ENCODE measurements at places on chromosomes 13 and 19.

DNA sequence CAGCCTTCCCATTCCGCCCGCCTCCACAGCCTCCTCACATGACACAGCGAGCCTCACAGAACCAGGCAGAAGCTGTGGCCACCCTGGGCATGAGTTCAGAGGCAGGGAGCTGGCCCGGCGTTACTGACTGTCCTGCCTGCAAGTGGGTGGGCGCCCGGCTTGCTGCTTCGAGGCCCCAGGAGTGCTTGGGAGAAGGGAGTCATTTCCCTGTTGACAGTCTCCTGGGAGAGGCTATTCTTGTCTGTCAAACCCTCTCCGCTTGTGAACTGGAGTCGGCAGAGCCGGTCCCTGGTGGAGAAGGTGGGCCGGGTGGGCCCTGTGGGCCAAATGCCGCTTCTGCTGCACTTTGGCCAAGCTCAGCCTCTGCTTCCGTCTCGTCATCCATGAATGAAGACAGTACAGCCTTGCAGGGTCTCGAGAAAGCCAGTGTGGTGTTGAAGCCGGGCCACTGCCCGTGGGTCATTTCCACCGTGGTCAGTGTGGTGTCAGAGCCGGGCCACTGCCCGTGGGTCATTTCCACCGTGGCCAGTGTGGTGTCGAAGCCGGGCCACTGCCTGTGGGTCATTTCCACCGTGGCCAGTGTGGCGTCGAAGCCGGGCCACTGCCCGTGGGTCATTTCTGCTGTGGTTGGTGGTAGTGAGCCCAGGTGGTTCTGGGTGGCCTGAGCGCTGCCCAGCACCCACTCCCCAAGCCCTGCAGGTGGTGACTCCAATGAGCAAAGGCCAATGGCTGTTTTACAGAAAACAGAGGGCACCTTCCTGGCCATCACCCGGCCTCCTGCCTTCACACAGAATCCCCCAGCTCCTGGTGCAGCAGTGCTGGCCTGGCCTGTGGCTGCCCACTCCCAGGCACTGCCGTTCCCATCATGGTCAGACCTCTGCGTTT is 13.5 kb upstream of the F7 start:
- DNase-seq, result no peak

- no peak for DNase-seq
Observed at GRCh38 chr19:6023085-6023682, 45.2 kb upstream of the RANBP3 start.

- DNase-seq, result no peak
Observed at GRCh38 chr19:2096034-2096479, at the start of gene MOB3A. Gene MOB3A, minus strand, starts transcription at chr19:2096326. Its CDS starts 17,766 bp downstream, at chr19:2078560.

- DNase-seq, result no peak
Observed at GRCh38 chr13:22017226-22017625, 346.4 kb downstream of the FGF9 start.

- no peak for DNase-seq
Observed at GRCh38 chr19:21463449-21464105, 41.8 kb upstream of the ZNF429 start.

GRCh38 chr19:43682824-43683661 is 13.1 kb upstream of the PLAUR start:
- no peak for DNase-seq

DNA sequence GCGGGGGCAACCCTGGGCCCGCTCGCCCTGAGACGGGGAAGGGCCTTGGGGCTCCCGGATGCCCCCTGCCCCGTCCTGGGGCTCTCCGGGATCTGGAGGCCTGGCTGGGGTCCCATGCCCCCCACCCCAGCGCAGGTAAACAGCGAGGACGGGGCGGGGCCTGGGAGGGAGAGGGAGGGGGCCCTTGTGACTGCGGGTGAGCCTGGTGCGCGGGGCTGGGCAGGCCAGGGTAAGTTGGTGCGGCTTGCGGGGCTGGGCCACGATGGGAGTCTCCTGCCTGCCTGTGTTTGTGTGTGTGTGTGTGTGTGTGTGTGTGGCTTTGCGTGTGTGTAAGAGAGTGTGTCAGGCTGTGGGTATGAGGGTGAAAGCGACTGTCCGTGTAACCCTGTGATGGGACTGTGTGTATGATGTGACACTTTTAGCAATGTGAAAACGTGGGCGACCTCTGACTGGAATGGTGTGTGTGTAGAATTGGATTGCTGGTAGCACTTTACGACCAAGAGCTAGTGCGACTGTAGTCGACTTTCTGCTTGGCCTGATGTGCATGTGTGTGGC is 426 bp downstream of the KLC3 start:
- DNase-seq, result no peak

DNA sequence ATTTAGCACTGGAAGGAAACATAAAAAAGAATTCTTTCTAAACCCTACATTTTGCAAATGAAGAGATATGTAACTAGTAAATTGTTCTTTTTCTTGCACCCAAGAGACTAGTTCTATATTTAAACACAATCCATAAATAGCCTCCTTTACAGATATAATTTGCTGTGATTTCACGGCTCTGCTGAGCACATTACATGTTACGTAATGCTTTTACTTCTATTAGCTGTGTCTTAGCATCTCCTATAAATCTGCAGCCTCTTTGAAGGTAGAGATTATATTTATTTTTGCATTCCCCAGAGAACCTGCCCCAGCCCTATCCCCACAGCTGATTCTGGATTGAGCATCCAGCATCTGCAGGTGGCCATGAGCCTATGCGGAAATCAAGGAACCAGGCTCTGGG is 32.2 kb downstream of the LACC1 start:
- no peak for DNase-seq

GRCh38 chr19:8815780-8816179 is 16.3 kb downstream of the ZNF558 start:
- DNase-seq, result no peak

DNA sequence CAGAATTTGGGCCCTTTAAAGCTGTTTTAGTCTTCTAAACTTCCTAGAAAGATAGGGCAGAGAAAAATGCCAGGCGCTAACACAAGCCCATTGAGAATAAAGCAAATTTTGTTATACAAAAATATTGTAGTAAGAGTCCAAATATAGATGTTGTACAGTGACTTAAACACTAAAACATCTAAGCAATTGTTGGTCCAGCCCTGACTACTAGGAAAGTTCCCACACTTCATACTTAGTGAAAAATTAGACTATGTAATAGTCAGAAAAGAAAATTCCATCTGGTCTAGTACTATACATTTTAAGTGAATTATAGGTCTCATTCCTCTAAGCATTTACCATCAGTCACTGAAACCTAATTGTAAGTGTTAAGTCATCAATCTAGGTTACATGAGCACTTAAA is 1518.3 kb upstream of the SLC10A2 start:
- DNase-seq, result no peak

- DNase-seq, result no peak
Observed at GRCh38 chr19:1631557-1632100, 20.8 kb downstream of the TCF3 start.

GRCh38 chr13:50999641-51000040 is 90.0 kb downstream of the RNASEH2B start:
- no peak for DNase-seq

DNA sequence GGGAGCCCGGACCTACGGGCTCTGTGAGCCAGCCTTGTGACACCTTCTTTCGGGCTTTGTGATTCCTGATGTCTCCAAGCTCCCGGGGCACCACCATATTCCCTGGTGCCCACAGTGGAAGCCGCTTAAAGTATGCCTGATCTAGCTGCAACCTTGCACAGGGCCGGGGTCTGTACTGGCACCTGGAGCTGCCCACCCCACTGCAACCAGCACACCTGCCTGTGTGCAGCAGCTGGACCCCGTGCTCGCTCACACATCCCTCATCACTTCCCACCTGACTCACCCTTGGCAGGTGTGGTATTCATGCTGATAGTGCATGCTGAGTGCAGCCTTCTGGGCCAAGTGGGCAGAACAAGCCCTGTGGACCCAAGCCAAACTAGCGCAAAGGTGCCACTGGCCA is 1981.1 kb upstream of the PCDH20 start:
- no peak for DNase-seq

GRCh38 chr13:110197026-110197425 is 109.9 kb downstream of the COL4A1 start:
- no peak for DNase-seq

DNA sequence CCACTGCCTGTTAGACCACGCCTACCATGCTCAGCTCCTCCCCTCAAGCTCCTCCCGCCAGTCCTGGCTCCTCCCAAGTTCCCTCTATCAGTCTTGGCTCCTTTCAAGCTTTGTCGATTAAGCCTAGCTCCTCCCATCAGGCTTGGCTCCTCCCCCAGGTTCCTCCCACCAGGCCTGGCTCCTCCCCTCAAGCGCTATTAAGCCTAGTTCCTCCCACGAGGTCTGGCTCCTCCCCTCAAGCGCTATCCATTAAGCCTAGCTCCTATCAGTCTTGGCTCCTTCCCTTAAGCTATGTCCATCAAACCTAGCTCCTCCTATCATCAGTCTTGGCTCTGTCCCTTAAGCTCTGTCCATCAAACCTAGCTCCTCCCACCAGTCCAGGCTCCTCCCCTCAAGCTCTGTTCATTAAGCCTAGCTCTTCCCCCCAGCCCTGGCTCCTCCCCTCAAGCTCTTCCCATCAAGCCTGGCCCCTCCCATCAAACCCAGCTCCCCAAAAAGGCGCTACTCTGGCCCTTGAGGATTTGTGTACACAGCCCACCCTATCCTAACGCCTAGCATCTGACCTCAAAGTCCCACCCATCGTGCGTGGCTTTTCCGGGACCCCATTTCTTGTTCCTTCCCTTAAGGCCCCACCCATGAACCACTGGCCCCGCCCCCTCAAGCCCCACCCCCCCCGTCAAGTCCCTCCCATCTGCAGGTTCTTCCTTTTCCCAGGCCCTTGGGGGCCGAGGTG is 10.0 kb downstream of the CAMSAP3 start:
- no peak for DNase-seq

DNA sequence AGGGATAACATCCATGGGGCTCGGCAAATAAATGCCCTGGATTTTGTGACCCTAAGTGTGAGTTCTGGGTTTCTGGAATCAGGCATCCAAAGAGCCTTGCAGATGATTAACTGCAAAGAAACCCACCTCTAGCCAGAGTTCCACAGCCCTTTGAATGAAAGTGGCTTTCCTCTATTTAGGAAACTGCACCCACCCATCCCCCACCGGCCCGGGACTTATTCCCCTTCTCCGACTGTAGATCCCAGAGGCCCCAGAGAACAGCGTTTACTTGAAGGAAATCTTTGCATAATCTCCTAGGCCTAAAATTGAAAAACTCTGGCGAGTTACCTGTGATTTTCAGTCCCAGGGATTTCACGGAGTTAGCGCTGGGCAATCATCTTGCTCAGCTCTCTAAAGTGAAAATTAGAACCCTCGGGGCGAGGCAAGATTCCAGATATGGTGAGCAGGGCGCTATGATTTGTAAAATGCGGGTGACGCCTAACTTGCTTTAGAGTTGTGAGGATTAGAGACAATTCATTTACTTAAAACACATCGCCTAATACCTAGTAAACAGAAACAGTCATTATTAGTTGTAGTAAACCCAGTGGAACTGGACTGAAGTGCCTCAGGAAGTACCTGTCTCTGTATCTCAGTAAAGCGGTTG is 9.4 kb downstream of the URAD start:
- DNase-seq, result no peak

DNA sequence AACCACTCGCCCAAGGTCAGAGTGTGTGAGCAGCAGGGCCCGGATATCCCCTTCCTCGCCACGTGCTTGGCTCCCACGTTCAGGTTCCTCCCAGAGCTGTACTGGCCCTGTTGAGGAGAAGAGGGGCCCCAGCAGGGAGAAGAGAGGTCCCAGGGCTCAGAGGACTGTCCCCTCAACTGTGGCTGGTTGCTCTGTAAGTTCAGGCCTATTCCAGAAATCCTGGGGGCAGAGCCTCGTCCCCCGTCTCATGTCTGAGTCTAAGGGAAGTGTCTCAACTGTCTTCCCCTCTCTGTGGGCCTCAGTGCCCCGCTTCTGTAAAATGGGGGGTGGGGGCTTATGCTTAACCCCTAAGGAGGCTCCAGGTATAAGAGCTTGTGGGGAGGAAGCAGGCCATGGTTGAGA is 3.9 kb downstream of the PPP5C start:
- no peak for DNase-seq

DNA sequence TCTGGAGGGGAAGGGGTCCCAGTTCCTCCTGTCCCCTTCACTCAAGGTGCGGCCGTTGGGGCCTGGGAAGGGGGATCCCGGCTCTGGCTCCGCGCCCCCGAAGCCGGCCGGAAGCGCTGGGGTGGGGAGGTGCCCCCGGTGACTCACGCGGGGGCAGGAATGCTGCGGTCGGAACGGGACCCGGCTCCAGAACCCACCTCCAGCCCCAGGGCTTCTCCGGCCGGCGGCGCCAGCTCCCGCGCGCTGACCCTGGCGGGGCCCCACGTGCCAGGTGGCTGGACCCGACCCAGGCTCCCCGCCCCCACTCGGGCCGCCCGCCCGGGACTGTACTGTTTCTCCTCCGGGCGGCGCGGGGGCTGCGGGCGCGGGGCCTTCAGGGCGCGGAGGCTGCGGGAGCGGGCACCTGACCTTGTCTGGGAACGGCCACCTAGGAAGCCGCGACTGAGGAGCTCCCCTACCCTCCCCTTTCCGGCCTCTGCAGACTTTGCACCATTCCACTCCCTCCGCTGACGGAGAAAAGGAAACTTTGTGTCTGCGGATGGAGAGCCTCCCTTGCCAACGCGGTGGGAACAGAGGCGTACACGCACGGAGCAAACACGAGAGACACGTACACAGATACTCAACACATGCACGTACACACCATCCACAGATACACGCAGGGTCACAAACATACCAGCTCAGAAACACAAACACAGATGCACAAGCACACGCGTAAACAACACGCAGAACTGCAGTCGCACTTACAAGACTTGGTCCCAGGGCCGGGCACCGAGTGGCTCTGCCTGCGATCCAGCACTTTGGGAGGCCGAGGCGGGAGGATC is 7.2 kb downstream of the AXL start:
- no peak for DNase-seq

- DNase-seq, result no peak
Observed at GRCh38 chr13:48994706-48995105, 19.0 kb downstream of the FNDC3A start.

GRCh38 chr19:49333418-49333805 is 1.8 kb upstream of the CD37 start:
- no peak for DNase-seq

DNA sequence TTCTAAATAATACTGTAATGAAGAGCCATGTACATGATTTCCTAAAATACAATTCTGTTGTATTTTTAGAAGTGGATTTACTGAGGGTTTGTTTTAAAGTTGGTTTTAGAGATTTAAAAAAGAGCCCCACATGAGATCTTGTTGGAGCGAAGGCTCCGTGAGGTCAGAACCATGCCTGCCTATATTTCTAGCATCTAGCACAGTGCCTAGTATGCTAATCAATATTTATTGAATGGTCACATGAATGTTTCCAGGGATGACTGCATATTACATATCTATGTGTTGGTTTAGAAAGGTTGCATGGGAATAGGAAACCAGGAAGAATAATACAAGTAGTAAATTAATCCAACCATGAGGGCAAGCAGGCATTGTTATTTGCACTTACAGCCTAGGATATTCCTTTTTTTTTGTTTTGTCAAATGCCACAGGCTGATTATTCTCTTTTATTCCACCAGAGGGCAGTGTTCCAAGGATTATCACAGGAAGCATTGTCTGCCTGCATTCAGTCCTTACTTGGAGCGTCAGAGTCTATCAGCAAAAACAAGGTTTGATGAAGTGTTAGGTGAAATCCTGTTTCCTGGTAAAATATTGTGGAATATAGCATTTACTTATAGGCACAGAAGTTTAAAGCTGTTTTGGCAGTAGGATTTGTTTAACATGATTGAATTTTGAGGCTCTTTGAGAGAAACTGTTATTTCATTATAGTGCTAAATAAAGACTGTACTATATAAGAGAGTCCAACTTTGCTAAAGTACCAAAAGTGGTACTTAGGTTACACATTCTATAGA is 46.8 kb downstream of the COG3 start:
- no peak for DNase-seq

Data from T-helper 22 cell (primary cell).